Naive thymus-derived CD4-positive, alpha-beta T cell (primary cell): ENCODE measurements at places on chromosomes 2 and 18. TPM values are rescaled to one million over a fixed set of nuclear protein-coding genes. Genes with fewer than 3 reads are reported as not detected.

The PID1 gene
- total RNA-seq, result 4.9 TPM

GRCh38 chr2:38945911-38946310 lies 56.2 kb downstream of the ARHGEF33 start:
- DNase-seq, result no peak

DNA sequence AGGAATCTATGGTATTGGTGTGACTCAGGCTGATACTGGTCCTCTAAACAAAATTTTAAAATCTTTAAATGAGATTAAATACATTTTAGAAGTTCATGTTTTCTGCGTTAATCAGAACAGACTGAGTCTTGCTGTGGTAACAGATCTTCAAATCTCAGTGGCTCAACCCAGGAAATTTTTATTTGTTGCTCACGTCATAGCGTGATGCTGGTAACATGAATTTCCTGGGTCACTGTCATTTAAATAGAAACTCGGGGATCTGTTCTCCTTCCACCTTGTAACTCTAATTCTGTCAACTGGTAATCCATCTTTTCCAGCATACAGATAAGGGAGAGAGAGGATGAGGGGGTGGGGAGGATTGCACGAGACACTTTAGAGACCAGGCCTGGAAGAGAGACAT lies 90.0 kb downstream of the CDC42EP3 start:
- no peak for DNase-seq

- peak; percentile 23 for DNase-seq
Measured at GRCh38 chr18:36942264-36942663, 113.3 kb downstream of the KIAA1328 start.

DNA sequence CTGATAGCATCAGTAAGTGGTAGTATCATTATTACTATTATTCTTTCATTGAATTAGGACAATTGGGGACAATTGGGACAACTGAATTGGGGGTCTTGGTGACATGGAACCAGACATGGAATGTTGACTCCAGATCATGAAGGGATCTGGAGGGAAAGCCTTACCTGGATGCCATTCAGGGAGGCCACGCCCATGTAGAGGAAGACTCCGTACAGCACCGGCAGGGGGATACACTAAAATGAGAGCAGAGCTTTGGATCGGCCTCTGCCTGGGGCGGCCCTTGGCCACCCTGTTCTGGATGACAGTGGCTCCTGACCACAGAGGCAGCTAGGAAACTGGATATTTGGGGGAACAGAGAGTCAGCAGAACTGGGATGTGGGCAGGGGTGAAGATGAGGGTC lies 29.2 kb downstream of the MTHFD2 start:
- no peak for DNase-seq

GRCh38 chr18:59268721-59269562 lies 4.3 kb downstream of the RAX start:
- DNase-seq, result no peak
